ENCODE measurements at places on chromosomes 7 and 10.

DNA sequence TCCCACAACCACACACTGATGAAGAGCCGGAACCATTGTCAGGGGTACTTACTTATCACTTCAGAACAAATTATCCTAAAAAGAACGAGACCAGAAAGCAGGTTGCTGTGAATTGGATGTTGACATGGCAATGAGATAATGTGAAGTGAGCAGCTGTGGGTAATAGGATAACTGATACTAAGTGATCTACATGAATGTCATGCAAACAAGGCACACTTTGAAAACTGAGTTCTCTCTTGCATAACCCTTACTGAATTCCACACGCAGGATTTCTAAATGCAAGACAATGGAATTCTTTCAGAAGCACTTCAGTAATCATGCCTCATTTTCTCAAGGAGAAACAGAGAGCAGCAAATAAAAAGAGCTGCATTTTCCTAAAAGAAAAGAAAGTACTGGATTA lies 242.5 kb upstream of the TMEM229A start:
- DNase-seq = no peak

GRCh38 chr7:17234030-17234397 lies 64.4 kb upstream of the AHR start:
- peak; percentile 24 for DNase-seq

DNA sequence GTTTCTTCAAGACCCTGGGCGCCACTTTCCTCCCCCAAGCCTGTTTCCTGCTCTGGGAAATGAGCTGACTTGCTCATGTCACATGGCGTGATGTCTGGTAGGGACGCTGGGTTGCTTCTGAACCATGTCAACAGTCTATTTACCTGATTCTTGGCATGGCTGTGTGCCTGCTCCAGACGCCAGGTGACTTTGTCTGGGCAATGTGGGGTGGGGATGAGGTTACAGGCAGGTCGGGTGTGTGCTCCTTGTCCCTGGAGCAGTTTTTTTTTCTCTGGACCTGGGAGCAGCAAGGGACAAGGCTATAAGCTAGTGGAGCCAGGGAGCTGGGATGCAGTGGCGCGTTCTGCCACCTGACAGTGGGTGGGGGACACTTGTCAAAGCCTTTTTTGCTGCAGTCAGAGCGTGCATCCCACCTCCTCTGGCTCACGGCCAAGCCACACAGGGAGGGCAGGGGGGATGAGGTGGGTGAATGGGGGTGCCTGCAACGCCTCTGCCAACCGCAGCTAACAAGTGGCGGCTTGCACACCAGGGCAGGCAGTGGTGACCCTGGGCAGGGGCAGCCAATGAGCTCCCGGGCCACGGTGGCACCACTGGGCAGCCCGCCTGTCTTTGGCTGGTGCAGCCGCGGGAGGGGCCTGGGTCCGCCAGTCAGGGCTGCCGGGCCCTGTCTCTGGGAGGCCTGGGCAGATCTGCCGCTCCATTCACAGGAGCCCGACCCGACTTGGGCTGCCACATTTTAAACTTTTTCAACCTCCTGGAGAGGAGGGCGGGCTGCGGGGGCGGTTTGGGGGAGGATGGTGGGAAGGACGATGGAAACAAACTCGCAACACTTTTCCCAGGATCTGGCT lies 22.9 kb downstream of the DNAJB12 start:
- DNase-seq = peak; percentile 76

DNA sequence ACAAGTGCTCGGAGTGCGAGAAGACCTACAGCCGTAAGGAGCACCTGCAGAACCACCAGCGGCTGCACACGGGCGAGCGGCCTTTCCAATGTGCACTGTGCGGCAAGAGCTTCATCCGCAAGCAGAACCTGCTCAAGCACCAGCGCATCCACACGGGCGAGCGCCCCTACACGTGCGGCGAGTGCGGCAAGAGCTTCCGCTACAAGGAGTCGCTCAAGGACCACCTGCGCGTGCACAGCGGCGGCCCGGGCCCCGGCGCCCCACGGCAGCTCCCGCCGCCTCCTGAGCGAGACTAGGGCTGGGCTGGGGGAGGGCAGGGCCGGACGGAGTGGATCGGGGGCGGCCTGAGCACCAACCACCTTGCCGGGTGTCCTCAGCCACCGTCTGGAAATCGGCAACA lies 15.1 kb upstream of the ZNF212 start:
- no peak for DNase-seq
